ENCODE measurements at places on chromosomes 1 and 21. TPM values are rescaled to one million over a fixed set of nuclear protein-coding genes. Genes with fewer than 3 reads are reported as not detected.
A peak's percentile ranks its signal among the peaks of the same experiment; 100 is the strongest.

Gene RNF19B
- 9.7 TPM for total RNA-seq

Gene HCRTR1
- not detected for total RNA-seq

Gene VTCN1
- not detected for total RNA-seq

Gene TBX15
- total RNA-seq = not detected

Gene FMN2
- total RNA-seq = 5.2 TPM

Gene TTC22
- total RNA-seq = not detected

Gene GJB5
- total RNA-seq = not detected

Gene OR2T33
- total RNA-seq = 0.79 TPM

Gene SLC25A24
- total RNA-seq = 32.2 TPM

Gene RGS13
- not detected for total RNA-seq

DNA sequence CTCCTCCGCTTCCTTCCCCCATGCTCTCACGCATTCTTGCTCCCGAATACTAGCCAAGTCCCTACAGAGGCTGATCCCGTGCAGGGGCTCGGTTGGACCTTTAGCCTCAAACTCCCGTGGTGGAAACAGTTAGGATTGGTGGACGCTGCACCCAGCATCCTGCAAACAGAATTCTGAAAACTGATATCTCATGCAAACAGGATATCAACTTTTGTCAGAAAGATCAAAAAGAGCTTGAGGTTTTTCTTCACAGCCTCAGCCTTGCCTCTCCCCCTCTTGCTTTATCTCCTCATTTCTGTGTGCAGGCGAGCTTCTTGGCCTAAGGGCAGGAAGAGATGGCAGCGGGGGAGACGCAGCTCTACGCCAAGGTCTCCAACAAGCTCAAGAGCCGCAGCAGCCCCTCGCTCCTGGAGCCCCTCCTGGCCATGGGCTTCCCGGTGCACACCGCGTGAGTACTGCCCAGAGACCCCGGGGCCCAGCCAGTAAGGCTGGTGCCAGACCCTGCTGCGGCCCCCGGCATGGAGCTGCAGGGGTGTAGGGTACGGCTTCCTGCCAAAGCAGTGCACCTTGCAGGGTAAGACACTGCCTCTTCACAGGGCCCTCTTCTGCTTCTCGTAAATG lies at the start of gene UBASH3A:
UBASH3A (plus strand) TSS at position 292 of the 621 bp plus-strand sequence; CDS start at position 336, 44 bp downstream.
- DNase-seq = no peak

GRCh38 chr1:223197923-223198627 lies 55.0 kb upstream of the TLR5 start:
- no peak for DNase-seq

DNA sequence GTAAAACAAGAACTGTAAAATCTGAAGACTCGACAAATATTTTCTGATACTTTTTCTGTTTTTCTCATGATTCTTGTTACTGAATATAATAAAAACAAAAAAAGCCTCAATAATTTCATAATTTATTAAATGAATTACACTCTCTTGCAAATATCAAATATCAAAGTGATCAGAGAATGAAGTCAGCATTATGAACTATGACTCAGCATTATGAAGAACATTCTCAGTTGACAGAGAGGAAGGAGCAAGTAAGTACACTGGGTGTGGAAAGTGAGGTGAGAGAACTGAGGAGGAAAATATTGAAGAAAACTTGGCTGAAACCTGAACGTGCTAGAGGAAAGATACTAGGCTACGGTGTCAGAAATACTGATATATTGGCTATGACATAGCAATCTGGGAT lies 529.5 kb downstream of the KCNT2 start:
- DNase-seq = peak; percentile 8

DNA sequence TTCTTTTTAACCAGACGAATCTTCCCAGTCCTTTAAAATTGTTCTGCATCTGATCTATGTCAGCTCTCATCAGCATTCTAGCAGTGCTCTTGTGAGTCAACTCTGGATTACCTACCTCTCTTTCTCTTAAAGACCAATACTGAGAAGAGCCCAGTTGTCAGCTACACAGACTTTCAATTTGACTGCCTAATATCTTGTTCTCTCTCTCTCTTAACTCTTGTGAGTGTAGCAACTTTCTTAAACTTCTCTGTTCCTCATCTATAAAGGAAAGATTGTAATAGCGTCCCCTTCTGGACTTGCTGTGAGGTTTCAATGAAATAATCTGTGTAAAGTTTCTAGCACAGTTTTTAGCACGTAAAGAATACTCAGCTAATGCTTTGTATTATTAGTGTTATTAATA lies 499.3 kb upstream of the ADAMTS5 start:
- DNase-seq = no peak

- DNase-seq = no peak
Measured at GRCh38 chr1:15753776-15754175, 4.8 kb upstream of the FBLIM1 start.

GRCh38 chr1:233238884-233239431 lies 56.6 kb downstream of the PCNX2 start:
- no peak for DNase-seq

DNA sequence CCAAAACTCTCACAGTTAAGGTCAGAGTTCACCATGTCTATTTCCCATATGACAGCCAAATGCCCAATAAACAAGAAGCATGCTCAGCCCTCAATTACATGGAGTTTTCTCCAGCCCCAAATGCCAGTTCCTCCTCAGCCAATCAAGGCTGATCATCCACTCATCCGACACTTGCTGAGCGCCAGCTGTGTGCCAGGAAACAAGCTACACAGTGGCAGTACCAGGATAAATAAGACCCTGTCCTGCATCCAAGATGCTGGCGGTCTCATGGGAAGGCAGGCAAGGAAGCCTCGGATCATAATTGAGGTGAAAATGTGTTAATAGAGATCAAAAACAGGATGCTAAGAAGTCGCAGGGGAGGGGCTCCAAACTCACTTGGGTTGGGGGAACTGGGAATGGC lies 7.7 kb downstream of the ZBTB17 start:
- DNase-seq = no peak

GRCh38 chr1:34163792-34164731 lies 968 bp downstream of the CSMD2 start:
- DNase-seq = no peak

DNA sequence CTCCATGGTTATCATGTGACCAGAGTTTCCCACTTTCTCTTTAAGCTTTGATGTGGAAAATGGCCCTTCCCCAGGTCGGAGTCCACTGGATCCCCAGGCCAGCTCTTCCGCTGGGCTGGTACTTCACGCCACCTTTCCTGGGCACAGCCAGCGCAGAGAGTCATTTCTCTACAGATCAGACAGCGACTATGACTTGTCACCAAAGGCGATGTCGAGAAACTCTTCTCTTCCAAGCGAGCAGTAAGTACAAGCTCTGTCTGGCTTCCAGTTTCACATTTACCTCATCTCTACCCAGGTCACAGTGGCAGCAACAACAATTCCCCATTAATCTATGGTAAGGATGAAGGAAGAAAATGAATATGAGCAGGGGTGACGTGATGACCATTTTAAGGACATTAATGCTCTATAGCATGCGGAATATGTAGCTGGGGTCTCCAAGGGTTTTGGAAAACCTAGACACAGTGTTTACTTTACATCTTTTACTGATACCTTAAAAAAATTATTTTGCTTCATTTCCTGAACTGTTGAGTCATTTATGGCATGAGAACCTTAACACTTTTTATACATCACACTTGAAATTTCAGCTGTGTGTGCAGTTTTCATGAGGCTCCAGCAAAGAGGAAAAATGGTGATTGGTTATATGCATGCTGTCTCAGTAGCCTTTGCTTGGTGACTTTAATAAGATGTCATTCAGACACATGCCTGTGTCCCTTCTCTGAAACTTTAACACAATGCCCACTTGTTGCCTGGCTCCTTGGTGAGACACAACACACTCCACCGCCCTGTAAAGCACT lies 286.3 kb upstream of the SGIP1 start:
- no peak for DNase-seq

DNA sequence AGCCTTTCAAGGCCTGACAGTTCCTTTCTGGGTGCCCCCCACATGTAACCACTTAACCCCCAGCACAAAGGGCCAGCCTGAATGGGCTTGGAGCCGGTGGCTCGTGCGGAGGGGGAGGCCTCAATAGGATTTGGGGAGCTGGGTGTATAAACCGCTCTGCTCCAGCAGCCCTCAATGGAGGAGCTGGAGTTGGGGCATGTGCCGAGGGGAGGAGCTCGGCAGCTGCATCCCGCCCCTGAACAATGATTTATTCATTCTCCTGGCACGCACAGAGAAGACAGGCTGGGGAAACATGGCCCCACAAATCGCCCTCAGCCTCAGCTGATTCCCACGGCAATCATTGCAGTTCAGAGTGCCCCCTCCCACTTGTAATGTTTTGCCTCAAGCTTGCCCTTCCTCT lies 6.9 kb upstream of the C1orf216 start:
- DNase-seq = no peak

GRCh38 chr1:56385314-56385713 lies 194.0 kb downstream of the PLPP3 start:
- no peak for DNase-seq

- no peak for DNase-seq
Measured at GRCh38 chr1:205491794-205492193, 12.7 kb upstream of the CDK18 start.

- no peak for DNase-seq
Measured at GRCh38 chr1:198693321-198693720, 54.5 kb downstream of the PTPRC start.

DNA sequence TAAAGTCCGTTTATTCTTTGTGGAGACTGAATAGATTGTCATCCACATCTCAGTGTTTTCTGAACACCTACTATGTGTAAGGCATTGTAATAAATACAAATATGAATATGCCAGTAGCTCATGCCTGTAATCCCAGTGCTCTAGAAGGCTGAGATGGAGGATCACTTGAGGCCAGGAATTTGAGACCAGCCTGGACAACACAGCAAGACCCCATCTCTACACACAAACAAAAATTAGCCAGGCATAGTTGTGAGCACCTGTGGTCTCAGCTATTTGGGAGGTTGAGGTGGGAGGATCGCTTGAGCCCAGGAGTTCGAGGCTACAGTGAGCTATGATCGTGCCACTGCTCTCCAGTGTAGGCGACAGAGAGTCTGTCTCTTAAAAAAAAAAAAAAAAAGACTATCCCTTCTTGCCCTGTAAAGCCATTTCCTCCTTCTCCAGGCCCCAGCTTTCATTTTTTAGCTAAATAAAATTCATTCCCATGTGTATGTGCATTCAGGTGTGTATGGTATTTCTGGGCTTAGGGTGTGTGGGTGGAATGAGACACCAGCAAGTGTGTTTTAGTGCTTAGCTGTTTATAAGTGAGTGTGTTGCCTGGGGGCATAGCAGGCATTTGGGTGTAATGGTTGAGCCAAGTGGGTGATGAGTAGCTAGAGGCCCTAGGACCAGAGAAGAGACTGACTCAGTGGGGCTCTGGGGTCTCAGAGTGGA lies 7.8 kb downstream of the CELSR2 start:
- DNase-seq = no peak

- DNase-seq = no peak
Measured at GRCh38 chr1:221925947-221926346, 184.1 kb upstream of the DUSP10 start.

- DNase-seq = no peak
Measured at GRCh38 chr1:245301921-245302320, 147.1 kb downstream of the KIF26B start.

DNA sequence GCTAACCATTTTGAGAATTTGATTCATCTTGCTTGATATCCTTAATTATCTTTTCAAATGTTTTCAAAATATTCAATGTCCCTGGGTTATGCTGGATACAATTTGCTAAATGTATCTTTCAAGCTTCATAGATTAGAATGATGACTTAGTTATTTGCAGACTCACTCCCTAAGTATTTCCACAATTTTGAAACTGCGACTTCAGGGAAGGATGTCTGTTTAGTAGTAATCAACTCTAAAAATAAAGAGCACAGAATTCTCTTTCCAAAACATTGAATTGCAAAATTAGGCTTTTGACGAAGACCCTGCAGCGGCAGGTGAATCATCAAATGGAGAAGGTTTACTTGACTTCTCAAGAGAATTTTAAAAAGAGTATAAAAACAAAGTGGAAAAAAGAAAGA lies 14.2 kb downstream of the RGS1 start:
- no peak for DNase-seq

DNA sequence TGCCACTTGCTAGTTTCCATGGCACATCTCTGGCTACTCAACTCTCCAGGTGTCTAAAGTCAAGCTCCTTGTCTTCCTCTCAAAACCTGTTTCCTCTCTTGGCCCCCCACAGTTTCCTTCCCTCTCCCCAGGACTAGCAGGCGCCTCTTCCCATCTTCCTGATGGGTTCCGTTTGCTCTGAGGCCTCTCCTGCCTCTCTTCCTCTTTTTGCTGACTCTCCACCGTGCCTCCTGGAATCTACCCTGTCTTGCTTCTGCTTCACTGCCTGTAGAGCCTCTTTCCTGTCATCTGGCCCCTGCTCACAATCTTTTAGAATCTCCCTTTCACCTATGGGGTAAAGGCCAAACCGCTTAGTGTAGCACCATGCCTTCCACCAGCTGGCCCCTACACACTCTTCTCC lies 21.8 kb upstream of the LHX4 start:
- DNase-seq = no peak

DNA sequence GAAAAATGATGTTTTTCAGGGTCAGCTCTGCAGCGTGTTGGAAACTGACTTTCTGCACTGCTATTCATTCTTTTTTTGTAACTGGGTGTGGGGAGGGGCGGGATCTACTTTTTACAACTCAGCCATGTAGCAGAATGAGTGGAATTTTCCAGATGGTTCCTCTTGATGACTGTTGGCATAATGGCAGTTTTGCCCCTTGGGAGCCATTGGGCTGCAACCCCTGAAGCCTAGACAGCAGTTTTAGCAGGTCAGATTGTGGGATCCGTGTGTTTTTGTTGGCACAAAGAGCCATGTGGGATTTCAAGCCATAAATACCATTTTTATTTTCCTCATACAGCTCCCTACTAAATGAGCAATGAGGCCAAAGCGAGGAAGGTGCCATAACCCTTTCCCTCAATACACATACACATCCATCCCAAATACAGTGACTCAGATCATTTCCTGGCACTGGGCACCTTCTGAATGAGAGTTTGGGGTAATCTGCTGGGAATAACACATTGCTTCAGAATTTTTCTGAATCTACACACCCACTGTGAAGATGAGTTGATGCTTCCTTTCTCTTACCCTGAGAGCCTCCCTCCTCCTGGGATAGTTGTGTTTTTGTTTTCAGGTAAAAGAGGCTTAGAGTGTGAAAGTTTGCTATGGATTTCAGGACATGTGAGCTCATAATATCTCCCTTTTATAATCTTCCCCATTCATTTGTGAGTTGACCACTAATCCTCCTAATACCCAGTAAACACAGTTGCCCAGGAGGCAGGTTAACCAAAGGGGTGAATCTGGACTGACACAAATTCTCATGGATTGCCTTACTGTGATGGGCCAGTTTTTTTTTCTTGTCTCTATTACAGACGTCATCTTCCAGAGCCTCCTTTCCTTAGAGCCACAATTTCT lies 13.1 kb downstream of the S100A10 start:
- DNase-seq = peak; percentile 68

- DNase-seq = peak; percentile 74
Measured at GRCh38 chr1:77683160-77684148, 996 bp upstream of the ZZZ3 start.

- no peak for DNase-seq
Measured at GRCh38 chr1:159040893-159041724, 31.4 kb downstream of the IFI16 start.

- no peak for DNase-seq
Measured at GRCh38 chr1:154159554-154159953, 4.7 kb upstream of the NUP210L start.

- DNase-seq = no peak
Measured at GRCh38 chr1:101816262-101816661, 180.5 kb downstream of the OLFM3 start.

Data from H4 (cell line).